ENCODE measurements at places on chromosomes 7 and 10.

- DNase-seq: peak; percentile 3
These were observed 461 bp upstream of the ETV1 start for GRCh38 chr7:13989949-13990305.

GRCh38 chr10:131168238-131168875, 143.2 kb downstream of the TCERG1L start:
- DNase-seq: no peak

- DNase-seq: no peak
These were observed 81.2 kb downstream of the MKX start for GRCh38 chr10:27664461-27664860.

DNA sequence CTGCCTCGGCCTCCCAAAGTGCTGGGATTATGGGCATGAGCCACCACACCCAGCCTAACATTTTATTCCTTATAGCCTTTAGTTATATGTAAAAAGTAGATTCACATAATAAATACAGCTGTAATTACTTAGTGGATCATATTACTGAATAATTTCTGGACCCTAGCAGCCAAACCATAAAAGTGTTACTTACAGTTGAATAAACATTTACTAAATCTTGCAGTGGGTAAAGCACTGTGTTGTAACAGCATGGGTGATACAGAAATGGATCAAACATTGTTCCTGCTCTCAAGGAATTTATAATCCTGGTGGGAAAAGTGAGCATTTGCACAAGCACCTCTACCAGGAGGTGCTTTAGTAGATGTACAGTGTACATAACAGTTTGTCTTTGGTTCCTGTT, 25.0 kb downstream of the BPGM start:
- no peak for DNase-seq

DNA sequence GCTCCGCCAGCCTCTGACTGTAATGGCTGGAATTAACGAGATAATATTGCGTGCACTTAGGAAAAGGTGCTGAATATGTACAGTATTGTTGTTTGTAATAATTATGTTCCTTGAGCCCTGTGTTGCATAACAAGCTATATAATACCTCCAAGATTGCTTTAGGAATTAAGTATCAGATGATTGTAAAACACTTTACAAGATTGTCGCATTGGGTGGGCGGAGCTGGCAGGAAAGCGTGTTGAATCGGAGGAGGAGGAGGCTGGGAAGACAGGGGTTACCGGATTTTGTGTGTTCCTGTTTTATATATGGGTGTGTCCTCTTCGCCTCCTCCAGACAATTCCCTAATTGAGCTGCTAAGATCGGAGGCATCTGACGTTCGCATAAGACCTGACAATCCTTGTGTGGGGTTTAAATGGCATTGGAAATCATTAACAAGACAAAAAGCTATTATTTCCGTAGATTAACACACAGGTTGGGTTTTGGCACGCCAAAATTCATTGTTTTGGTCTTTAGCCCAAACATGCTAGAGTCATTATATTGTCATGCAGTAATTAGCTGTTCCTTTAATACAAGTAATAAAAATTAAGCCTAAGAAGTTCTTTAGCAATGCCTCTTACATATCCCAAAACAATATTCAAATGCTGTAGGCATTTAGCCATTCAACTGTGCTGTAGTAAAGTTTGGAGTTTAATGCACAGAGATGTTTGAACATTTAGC, 192.9 kb upstream of the SH2B2 start:
- no peak for DNase-seq

DNA sequence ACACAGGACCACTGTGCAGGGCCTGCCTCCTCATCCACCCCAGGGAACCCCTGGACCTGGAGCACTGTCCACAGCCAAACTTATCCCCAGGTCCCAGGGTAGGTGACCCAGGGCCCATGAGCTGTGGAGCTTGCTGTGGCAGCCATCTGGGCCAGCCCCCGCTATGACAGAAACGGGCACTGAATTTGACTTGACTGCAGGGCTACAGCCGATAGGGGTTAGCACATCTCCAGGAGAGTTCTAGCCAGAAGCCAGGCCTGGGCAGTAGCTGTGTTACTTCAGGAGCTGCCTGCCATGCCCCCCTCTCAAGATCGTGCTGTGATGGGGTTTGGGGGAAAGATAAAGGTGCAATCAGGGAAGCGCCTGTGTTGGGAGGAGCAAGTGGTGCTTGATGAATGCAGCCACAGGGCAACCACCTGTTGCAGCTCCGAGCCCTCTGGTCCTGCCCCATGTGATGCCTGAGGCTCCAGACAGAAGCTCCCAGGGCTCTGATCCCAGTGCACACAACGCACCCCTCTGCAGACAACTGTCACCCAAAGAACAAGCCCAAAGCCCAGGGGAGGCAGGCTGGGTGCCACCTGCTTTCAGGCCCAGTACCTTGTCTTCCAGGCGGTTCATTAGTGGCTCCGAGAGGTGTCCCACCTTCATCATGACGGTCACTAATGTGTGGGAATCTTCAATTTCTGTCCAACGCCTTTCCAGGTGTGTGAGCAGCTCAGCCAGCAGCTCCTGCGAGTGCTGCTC, 6.5 kb downstream of the TBRG4 start:
- DNase-seq: no peak

DNA sequence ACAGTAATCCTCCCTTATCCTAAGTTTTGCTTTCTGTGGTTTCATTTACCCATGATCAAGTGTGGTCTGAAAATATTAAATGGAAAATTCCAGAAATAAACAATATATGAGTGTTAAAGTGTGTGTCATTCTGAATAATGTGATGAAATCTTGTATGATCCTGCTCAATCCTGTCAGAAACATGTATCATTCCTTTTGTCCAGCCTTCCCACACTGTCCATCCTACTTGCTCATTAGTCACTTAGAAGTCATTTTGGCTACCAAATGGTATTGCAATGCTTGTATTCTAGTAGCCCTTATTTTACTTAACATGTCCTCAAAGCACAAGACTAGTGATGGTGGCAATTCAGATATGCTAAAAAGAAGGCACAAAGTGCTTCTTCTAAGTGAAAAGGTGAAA, 1211.2 kb upstream of the SORCS1 start:
- DNase-seq: no peak

DNA sequence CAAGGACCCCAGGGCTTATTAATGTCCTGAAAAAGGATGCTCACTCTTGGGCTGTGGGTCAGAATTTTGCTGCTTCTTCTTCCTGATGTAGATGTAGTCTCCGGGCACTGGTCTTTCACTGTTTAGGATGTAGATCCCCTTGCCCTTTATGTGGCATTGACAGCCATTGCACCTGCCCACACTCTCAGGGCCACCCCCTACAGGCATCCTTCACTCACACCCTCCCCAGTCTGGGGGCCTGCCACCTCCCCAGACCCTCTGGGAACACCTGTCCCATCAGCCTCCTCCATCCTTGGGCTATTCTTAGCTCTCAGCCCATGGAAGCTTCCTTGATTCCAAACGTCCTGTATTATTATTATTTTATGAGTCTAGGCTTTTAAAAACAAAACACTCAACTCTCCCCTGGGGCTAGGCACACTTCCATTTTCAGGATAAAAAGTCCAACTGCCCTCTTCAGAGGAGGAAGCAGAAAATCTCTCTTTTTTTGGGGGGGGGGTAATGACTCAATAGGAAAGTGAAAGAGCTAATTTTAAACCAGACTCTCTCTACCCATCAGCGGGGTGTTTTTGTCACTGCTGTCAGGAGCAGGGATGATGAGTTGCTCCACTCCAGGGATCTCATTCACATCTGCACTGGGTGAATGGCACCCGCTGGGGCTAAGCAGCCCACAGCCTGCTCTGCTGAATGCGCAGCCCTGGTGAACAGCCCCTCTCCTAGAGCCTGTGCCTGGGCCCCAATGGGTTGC, 11.5 kb upstream of the KLRG2 start:
- no peak for DNase-seq

- DNase-seq: no peak
These were observed 15.7 kb downstream of the WNT16 start for GRCh38 chr7:121344497-121344896.

GRCh38 chr10:89644691-89644966, 413 bp downstream of the PANK1 start:
- DNase-seq: no peak

Data from brain microvascular endothelial cell (primary cell).